Osteocyte (in vitro differentiated cells): ENCODE measurements at places on chromosomes 7 and 10.
A peak's percentile ranks its signal among the peaks of the same experiment; 100 is the strongest.

- DNase-seq: no peak
These were observed 42.2 kb upstream of the BMPER start for GRCh38 chr7:33862946-33863814.

- no peak for DNase-seq
These were observed 129.2 kb downstream of the RPS24 start for GRCh38 chr10:78162853-78163252.

GRCh38 chr7:33040803-33041516 is 21.6 kb downstream of the NT5C3A start:
- no peak for DNase-seq

DNA sequence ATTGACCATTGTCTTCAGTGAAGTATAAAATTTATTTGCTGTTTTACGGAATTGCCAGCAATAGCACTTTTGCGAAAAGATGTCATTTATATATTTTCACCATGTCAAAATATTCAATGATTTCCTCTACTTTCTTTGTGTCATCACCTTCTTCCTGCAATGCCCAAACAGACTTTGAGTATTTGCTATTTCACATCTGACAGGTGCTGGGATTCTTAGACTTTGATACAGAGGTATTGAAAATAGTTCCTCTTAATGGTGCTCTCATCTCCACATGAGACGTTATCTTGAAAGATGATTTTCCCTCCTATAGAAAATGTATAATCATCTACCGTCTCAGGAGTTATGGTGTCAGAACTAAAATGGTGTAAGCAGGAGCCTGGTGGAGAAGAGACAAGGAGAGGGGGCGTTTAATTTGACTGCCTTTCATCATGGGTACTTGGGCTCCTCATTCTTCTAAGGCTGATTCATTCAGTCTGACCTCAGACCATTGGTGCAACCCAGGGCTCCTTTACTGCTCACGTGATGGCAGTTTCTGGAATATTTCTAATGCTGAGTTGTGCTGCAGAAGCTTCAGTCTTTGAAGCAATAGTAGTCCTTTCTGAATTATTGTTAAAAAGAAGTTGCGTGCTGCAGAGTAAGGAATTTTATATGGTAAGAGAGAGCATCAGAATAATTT is 404.6 kb downstream of the PHTF2 start:
- DNase-seq: no peak

GRCh38 chr7:101843293-101844271 is 26.2 kb downstream of the CUX1 start:
- DNase-seq: no peak

- DNase-seq: peak; percentile 42
These were observed 70.9 kb downstream of the CARD11 start for GRCh38 chr7:2972835-2973161.

DNA sequence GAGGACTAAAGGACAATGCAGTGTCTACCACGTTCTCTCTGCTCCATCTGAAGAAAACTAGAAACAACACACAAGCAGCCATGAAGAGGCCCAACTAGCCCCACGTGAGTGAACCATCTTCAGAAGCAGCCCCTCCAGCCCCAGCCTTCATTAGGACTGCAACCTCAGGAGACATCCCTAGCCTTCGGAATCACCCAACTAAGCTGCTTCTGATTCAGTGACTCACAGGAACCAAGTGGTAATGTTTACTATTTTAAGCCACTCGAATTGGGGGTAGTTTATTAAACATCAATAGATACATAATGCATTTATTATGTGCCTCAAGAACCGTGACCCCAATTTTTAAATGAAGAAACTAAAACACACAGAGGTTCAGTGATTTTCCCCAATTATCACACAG is 22.6 kb downstream of the ARHGAP12 start:
- DNase-seq: no peak

DNA sequence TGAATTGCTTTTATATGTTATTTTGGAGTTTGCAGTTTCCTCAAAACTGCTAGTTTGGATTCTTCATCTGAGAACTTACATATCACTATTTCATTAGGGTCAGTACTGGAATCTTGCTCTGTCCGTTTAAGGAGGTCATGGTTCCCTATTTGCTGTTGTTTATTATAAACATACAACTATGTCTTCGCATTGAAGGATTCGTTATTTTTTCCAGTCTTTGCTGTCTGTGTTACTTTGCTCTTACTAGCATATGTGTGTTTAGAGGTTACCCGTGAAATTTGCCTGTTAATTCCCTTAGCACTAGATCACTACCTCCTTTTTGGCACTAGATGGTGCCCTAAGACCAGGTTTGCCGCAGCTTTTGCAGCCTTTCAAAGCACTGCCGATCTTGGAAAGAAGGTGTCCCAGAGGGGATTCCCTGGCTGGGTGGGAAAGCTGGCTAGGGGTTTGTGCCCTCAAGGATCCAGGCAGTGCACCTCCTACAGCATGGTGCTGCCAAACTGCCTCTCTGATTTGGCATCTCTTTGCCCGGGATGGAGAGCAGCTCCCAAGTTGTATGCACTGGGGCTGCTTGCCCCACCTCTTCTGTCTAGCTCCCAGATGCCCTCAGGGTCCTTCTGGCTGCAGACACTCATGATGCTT is 103.1 kb upstream of the APBB1IP start:
- no peak for DNase-seq

DNA sequence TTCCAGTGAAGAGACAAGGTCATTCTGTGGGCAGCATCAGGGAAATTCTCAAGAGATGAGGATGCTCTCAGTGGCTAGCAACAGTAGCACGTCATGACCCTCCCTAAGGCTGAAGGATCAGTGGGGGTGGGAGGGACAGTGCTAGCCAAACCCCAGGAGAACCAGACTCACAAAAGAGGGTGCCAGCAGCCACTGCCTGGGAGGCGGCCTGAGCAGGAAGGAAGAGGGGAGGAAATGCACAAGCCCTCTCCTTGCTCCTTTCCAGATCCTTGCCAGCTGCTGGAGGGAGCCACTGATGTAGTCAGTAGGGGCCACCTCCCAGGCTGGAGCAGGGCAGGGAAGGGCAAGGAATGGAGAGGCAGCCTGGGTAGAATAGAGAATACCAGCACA is 302.7 kb downstream of the RPS24 start:
- DNase-seq: peak; percentile 62

- peak; percentile 75 for DNase-seq
These were observed 44.2 kb upstream of the PPP2R2D start for GRCh38 chr10:131856441-131857094.

DNA sequence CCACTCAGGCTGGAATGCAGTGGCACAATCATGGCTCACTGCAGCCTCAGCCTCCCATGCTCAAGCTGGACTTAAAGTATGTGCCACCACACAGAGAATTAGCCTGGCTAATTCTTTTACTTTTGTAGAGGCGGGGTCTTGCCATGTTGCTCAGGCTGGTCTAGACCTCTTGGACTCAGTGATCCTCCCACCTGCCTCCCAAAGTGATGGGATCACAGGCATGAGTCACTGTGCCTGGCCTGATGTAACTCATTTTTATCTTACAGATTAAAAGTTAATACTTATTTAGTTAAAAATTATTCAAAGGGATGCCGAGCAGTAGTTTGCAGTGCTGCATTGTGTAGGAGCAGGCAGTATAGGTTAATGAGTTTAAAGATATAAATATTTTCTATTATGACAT is 12.6 kb upstream of the PLXDC2 start:
- no peak for DNase-seq

DNA sequence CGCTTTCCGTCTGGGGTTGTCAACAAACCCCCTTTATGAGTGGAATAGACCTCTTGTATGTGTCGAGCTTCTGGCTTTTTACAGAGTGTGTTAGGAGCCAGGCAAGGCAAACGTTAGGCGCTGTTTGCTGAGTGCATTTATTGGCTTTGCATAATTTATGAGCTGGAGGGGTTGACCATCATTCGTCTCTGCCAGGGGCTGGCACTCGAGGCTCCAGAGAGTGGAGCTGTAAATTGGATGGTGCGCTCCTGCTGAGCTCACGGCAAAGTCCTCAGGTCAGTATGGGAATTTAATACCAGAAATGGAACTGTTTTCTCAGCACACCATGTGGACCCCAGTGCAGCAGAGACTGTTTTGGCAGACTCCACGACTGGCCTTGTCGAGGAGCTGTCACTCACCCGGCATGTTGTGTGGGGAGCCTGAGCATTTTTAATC is 699.4 kb upstream of the GALNT17 start:
- DNase-seq: no peak
